ENCODE measurements at places on chromosomes 12 and 14.

- no peak for DNase-seq
These were observed 13.9 kb upstream of the HDAC7 start for GRCh38 chr12:47833591-47834012.

- DNase-seq, result no peak
These were observed 3.0 kb upstream of the SRSF5 start for GRCh38 chr14:69763761-69764510.

- no peak for DNase-seq
These were observed 19.2 kb upstream of the PPP2R5E start for GRCh38 chr14:63562405-63562804.

- DNase-seq, result no peak
These were observed 10.3 kb upstream of the SLCO1B3 start for GRCh38 chr12:20800160-20800559.

GRCh38 chr12:55060470-55060869, 40.7 kb downstream of the NEUROD4 start:
- no peak for DNase-seq

GRCh38 chr12:22536346-22536945, 7.9 kb downstream of the C2CD5 start:
- DNase-seq, result no peak

DNA sequence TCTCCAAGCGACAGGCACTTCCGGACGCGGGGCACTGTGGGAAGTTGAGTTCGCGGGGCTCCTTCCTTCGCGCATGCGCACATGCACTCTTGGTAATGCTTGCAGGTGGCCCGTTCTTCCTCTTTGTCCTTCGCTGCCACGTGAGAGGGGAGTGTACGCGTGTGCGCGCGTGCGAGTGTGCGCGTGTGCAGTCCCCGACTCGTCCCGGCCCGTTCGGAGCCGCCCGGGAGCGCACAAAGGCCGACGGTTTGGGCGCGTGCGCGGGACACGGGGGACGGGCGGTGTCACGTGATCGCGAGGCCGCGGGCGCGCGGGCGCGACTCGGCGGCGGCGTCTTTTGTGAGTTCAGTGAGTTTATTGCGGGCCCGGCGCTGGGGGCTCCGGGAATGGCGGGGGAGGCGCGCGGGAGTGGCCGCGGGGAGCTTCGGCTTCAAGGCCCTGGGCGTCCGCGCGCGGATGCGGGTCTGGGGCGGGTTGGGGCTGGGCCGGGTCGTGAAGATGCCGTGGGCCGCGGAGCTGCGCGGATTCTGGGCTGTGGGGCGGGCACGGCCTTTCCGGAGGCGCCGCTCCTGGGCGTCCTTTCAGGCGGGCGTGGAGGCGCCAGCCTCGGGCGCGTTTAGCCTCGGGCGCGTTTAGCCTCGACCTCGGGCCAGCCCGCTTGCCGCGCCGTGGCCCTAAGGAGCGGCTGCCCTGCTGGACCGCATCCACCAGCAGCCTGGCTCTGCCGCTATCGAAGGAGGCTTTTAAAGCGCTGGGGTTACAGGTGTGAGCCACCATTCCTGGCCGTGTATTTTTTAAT, at the start of gene ZNF84:
Gene ZNF84, plus strand, starts transcription at position 303 of the 799 bp plus-strand sequence. CDS start 3,959 bp downstream, outside the sequence.
- DNase-seq, result peak; percentile 95

GRCh38 chr12:120170631-120171030, 23.9 kb downstream of the GCN1 start:
- no peak for DNase-seq

DNA sequence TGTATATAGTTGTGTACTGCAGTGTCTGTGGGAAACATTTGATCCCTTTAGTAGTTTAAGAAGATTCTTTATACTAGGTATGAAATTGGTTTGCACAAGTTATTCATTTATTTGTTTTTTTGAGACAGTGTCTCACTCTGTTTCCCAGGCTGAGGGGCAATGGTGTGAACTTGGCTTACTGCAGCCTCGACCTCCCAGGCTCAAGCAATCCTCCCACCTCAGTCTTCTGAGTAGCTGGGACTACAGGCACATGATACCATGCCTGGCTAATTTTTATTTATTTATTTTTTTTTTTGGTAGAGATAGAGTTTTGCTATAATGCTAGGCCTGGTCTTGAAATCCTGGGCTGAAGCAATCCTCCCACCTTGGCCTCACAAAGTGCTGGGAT, 209.4 kb downstream of the RASSF9 start:
- DNase-seq, result no peak

DNA sequence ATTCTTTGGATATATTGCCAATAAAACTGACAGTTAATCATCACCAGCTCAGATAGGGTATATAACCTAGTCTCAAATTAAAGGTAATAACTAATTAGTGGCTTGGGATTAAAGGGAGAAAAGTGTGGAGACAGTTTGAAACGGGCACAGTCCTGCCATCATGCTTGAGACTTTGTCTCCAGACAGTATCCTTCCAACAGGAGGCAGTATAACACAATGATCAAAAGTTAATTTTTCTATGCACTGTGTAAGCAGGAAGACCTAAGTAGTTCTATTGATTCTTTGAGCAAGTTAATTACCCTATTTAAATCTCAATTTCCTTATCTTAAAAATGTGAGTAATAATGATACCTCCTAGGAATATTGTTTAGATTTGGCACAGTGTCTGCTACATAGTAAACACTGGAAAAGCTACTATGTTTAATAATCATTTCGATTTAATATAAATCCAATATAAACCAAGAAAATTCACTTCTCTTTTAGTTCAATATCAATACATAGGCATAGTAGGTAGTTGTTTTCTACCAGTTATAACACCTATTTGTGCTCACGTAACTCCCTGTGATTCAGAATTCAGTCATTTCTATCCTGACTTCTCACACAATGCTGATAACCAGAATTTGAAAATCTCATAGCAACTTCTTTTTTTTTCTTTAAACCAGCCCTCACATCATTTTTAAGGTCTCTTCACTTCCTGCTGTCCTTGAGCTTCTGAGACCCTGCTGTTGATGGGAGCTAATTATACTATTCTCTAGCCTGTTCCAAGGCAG, 53.7 kb downstream of the GALNT4 start:
- no peak for DNase-seq

DNA sequence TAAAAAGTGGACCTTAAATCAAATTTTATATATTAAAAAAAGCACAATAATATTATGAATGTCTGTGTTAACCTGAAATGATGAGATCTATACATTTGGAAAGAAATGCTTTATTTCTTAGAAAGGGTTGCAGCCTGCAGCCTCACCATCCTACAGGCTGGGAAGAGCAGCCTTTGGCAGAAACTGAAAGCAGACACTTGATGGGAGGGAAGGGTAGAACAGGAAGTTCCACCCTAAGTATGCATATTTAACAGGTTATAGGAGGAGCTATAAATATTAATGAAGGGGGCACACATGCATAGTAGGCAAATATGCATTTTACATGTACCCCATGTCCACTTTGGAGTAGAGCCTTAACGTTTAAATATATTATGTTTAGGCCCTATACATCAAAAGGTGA, 498.0 kb downstream of the FLRT2 start:
- no peak for DNase-seq

GRCh38 chr14:87526731-87527130, 466.3 kb downstream of the GALC start:
- DNase-seq, result no peak

DNA sequence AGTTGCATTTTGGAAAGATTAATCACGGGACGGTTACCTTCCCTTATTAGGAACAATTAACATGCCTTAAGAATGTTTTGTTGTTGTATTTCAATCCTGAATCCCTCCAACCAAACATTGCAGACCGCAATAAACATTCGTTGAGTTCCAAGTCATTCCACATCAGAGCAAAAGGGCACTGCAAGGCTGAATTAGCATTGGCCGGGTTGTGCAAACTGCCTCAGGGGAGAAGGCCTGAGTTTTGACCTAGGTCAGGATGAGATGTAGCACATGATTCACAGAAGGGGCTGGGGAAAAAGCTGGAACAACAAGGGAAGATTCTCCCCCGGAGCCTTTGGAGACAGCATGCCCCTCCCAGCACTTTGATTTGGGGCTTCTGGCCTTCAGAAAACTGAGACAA, 82.1 kb upstream of the BDKRB2 start:
- no peak for DNase-seq

- DNase-seq, result no peak
These were observed 6.3 kb upstream of the CDKL1 start for GRCh38 chr14:50402965-50403364.

DNA sequence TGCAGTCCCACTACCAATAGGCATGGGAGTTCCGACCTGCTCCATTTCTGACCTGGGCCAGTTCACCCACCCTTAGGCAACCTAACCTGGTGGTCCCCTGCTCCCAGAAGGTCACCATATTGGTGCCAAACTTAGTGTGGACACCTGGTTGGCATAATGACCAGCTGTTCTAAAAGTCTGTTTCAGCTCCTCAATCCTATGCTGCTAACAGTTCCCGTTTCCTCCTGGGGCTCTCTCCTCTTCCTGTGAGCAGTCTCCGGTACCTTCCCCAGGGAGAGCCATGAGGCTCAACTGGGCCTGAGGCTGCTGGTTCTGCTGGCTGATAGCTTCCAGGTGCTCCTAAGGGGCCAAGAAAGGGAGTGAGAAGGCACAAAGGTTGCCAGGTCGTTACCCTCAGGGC, 15.9 kb upstream of the BLTP3B start:
- DNase-seq, result no peak

GRCh38 chr12:9699269-9699897, 29.9 kb downstream of the CLEC2D start:
- no peak for DNase-seq
